RWPE2 (cell line): ENCODE measurements at places on chromosomes 13 and 19.

DNA sequence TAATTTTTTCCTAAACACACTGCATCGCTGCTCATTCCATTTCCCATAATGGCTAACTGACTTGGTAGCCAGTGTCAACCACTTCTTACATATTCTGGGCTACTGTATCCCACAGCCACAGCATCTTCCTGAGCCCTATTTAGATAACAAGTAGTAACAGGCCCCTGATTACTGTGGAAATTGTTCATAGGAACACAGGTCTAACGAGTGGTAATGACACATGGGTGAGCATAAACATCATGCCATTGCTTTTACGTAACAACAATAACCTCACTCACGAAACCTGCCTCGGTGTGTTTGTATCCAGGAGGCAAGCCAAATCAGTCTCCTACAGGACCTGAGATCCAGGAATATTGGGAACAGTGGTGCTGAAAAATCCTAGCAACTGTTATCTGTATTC lies 438.6 kb downstream of the KLF5 start:
- no peak for DNase-seq

- no peak for DNase-seq
Measured at GRCh38 chr13:95180513-95181245, 120.6 kb downstream of the ABCC4 start.

- no peak for DNase-seq
Measured at GRCh38 chr13:35879111-35879510, 252.1 kb downstream of the DCLK1 start.

DNA sequence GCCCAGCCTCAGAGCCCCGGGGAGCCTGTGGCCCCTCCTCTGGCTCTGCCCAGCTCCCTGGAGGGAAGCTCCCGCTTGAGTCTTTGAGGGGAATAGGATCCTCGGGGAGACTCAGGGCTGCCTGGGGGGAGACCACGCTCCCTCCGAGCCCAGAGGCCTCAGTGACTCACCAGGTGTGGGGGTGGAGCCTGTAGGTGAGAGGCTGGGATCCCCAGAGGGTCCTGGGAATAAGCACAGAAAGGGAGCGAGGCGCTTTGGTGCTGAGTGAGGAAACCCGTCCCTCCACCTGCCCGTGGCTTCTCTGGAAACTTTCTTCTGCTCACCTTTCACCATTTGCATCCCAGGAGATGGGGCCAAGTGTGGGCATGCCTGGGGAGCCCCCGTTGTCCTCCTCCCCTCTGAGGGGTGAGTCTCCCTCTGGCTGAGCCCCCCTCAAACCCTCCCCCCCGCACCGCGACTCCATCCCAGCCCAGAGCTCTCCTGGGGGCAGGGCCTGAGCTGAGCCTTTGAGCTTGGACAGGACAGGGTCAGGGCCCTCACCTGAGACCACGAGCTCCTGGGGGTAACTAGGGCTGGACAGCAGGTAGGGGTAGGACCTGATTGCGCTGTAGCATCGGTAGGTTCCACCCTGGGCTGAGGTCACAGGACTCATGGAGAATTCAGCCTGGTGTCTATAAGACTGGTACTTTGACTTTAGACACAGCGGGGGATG lies 2.7 kb downstream of the LILRB5 start:
- no peak for DNase-seq

DNA sequence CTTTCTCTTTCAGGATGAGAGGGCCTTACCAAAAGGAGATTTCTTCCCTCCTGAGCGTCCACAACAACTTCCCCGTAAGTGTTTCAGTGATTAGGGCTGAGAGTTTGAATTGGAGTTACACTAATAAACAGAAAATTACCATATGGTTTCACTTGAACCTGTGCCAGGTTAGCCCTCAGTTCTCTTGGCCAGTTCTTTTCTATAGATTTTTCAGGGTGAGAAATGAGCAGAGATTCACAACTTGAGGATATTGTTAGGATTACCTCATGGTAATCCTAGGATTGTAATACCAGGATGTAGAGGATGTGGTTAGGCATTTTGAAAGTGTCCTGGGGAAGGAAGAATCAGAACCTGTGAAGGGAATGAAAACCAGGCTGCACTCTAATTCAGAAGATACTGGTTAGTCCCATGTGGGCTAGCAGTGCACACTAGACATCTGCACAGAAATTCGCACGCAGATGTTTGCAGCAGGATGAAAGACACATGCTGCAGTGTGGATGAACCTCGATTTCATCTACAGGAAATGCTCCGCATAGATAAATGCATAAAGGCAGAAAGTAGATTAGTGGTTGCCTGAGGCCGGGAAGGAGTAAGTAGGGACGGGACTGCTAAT lies 24.1 kb downstream of the HNRNPM start:
- DNase-seq, result no peak

DNA sequence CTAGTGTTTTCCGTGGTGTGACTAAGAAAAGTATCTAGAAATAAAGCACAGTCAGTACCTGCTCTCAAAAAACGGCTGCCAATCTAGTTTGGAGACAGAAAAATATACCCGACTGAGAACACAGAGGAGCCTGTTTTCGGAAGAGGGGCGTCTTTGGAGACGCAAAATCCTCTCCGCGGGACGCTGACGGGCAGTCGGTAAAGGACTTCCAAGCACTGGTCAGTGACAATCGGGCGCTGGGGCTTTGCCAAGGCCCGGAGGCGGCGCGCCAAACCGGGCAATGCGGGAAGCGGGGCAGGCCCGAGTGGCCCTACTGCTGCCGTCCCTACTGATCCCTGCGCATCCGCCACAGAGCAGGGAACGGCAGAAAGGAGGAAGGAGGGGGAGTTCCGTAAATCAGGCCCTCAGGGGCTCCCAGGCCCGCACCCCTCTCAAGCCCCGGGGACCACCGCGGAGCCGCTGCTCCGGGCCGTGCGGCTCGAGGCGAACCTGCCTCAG lies 588 bp upstream of the DPY19L3 start:
- peak; percentile 52 for DNase-seq

DNA sequence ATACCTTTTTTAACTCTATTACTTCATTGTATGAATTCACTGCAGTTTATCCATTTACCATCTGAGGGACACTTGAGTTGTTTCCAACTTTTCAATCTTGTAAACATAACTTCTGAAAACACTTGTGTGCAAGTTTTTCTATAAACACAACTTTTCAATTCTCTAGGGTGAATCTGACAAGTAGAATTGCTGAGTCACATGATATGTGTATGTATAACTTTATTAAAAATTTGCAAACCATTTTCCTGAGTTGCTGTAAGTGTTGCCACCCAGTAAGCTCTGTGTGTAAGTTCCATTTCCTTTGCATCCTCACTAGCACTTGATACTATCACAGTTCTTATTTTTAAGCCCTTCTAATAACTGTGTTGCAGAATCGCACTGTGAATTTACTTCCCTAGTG lies 1415.6 kb upstream of the ATXN8OS start:
- DNase-seq, result no peak

- no peak for DNase-seq
Measured at GRCh38 chr13:30905932-30906383, at the start of gene MEDAG. TSS of gene MEDAG (plus strand) at chr13:30906271. CDS start at chr13:30906516, 245 bp downstream.

- DNase-seq, result no peak
Measured at GRCh38 chr19:12837225-12837624, 1.1 kb upstream of the MAST1 start.

DNA sequence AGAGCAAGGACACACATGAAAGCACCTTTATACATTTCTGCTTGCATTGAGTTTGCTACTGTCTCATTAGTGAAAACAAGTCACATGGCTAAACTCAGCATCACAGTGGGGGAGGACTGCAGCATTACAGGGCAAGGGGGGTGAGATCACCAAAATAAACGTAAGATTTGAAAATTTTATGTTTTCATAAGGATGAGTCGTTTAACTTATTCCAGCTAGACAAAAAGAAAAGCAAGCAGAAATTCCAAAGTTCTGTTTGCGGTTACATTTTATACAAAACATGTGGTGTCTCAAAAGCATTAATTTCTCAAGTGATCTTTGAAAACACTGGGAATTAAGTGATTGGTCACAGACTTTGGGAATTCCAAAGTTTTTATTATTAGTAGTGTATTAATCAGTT lies 261.4 kb upstream of the RXFP2 start:
- DNase-seq, result no peak

- DNase-seq, result no peak
Measured at GRCh38 chr13:57352114-57352513, 185.1 kb downstream of the PRR20E start.

DNA sequence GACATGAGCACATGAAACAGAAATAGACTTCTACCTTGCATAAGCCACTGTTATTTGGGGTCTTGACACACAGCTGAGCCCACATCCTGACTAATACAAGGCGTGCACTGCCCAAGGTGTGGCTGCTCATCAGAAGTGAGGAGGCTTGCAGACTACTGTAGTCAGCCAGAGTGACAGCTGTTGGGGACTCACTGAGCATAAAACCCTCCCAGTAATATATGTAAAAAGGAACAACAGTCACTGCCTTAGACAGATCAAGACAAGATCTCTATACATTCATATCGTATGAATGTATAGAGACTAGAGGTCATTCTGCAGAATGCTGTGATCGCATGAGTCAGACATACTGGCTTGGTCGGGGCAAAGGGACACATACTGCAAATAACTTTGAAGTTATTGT lies 4.1 kb upstream of the C1QTNF9B start:
- no peak for DNase-seq

- DNase-seq, result no peak
Measured at GRCh38 chr13:41232578-41233480, 30.5 kb downstream of the MTRF1 start.

DNA sequence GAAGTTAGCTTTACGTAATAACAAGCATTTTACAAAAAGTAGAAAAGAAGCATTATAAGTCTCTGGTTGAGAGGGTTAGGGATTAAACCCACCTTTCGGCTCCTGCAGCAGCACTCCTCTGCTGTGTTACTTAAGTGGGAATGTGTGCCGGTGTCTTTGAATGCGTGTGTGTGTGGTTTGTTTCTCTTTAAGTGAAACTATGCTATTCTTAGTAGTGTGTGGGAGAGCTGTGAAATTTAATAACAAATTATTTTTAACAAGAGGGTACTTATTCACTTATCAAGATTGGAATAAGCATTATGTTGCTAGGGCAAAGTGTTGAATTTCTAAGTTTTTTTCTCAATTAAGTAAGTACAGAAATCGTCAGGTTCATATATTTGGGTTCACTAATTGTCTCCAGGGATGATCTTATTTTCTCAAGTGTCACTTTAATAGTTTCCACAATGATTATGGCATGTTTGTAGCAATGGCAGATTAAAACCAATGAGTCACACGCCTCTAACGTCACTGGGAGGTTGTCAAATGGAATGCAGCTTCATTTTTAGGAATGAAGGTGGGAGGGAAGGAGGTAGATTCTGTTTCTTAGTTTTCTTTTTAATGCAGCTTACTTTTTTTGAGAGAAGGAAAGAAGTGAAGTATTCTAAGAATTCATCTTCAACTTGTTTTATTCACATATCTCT lies 151.3 kb downstream of the LMO7 start:
- no peak for DNase-seq

DNA sequence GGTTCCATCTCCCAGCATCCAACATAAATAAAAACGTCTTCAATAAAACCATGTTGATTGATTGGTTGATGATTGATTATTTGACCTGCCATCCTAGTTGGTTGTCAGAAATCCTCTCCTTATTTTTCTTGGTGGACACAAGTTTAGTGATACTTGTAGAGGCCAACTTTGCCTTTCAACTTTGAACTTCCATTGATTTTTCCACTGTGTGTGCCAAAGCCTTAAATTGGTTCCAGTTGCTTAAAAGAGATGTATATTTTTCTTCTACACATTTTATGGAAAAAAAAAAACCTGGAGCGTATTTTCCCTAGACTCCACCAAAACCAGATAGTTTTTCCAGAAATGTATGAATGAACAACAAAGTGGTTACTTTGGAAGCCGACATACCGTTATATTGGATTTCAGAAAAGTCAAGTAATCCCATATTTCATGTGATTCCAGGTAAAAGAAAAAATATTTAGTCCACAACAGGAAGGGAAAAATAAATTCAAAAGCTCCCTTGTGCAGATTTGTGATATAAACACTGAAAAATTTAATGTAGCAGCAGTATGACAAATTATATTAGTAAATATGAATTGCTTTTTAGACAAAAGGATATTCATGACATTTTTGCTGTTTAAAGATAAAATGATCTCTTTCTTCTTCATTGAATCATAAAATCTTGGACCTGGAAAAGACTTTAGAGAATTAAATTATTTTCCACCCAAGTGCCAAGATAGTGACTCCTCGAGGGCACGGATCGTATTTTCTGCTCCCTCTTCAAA lies 85.2 kb downstream of the MBNL2 start:
- DNase-seq, result no peak

- DNase-seq, result no peak
Measured at GRCh38 chr13:77386880-77387606, 60.1 kb upstream of the MYCBP2 start.

DNA sequence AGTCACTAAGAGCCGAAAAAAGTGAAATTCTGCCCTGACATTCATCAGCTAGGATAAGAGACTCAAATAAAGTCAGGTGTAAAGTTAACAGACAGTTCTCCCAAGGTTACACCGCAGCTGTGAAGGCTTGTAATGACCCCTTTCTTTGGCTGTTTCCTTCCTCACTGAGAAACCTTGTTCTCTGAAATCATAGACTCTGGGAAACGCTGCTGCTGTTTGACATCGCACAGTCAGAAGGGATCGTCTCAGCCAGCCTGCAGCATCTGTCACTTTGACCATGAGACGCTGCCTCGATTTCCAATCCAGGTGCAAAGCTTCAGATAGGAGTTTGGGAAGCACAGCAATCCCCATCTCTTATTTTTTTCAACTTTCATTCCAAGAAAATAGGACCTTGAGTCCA lies 678 bp downstream of the BCAT2 start:
- no peak for DNase-seq

DNA sequence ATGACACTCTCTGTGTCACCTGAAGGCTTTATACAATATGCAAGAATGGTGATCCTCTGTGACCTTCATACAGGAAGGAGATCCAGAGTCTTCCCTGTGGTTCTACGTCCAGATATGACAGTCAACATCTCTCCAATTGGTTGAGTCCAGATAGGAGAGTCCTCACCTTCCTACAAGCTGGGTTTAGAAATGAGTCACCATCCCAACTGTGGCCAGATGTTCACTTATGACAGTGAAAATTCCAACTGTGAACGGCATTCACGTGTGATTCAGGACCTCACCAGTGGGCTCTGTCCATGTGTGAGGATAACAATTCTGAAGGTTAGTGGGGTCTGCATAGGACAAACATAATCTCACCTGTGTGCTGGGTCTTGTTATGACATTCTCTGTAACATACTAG lies 52.5 kb upstream of the ZNF728 start:
- DNase-seq, result no peak

- DNase-seq, result no peak
Measured at GRCh38 chr13:59710996-59711701, 452.6 kb downstream of the DIAPH3 start.

DNA sequence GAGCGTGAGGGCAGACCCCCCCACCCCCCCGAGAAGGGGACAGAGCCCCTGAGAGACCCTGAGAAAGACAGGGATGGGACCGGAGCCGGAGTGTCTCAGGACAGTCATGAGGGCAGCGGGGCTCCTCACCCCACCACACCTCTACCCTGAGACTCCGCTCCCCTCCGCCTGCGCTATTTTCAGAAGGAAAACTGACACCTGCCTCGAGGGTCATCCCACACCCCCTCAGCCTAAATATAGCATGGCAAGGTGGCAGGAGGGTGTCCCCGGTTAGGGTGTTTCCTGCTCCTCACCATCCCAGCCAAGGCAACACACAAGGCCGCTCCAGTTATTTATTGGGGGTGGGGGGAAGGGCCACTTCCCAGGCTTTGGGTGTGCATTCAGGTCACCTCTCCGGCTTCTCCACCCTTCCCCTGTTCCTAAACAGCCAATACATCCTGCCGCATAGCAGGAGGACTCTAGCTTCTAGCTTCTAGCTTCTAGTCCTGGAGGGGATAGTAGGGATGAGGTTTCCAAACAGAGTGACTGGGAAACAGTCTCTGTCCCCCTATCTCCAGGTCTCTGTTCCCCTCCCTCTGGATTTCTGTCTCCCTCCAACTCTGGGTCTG lies 1.4 kb upstream of the NTF4 start:
- DNase-seq, result no peak
